Stimulated activated CD4-positive, alpha-beta T cell treated with anti-CD3 and anti-CD28 coated beads, Interleukin-1b, Interleukin-23, amount 100 ng/mL, for 48 hours (primary cell): ENCODE measurements at places on chromosomes 7 and 10.

DNA sequence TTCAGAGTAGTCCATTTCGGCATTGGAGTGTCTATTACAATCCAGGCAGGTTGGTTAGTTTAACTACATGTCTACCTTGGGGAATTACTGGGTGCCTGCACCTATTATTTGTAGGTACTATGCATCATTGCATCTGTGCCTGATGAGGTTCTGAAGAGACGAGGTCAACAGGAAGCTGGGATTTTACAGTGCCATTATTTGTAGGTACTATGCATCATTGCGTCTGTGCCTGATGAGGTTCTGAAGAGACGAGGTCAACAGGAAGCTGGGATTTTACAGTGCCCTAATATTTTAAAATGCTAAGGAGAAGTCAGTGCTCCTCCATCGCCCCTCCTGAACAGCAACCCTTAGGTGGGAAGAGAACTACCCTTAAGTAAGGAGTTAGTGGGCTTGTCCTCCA is 41.7 kb downstream of the NPY start:
- no peak for DNase-seq

DNA sequence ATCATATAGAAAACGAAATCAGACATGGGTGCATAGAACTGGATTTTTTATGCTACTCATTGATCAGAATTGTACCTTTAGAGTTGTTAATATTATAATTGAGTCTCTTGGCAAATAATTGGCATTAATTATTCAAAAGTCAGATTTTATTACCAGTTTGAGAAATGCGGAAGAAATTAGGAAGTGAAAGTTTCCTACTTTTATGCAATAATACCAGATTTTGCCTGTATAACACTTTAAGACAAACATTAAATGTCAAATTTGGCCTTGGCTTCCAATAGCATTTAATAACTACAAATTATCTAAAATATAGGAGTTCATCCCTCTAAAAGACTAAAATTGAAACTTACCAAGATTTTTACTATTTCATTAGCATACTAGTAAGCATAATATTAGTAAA is 6.8 kb upstream of the TFEC start:
- no peak for DNase-seq

GRCh38 chr10:71752391-71753090 is 20.8 kb downstream of the VSIR start:
- no peak for DNase-seq

DNA sequence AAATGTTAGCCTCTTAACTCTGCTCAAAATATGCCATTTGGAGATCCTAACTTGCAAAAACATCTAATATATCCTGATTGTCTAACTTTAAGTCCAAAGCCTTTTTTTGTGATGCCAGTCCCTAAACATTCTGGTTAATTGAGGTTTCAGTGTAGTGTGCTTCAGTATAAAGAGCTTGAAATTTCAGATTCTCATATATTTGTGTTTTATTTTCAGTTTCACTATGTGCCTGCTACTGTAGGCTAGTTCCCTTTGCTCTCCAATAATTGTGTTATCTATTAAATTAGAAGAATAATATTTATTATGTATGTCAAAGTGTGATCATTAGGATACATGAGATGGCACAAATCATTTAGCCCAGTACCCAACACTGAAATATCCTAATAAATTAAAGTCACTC is 1361.2 kb downstream of the XPNPEP1 start:
- DNase-seq: no peak

DNA sequence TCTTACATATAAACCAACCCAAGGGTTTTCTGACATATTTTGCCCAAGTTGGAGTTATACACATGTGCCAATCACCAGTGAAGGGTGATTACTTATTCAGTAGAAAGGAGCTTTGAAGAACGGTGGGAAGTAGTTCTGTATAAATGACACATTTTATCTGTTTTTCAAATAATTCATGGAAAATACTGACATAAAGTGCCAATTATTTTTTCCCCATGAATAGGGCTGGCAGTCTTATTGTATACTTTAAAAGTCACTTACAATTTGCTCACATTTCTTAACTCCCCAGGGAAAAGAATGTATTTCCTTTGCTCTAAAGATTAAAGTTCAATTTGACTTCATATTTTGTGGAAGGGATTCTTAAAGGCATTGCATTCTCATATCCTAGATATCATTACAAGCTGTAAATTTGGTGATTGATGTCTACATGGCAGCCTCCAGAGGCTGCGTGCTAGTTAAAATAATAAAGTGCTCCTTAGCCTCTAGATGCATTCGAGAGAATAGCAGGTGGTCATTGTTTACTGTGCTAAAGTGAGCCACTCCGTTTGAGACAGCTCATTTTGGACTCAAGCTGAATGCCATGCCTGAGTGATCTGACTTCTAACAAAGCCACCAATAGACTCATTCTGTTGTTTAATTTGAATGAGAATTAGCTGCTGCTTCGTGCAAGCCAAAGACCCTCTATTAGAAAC is 148.8 kb upstream of the NRP1 start:
- no peak for DNase-seq

- no peak for DNase-seq
Measured at GRCh38 chr10:70849582-70850016, 33.9 kb downstream of the SGPL1 start.

DNA sequence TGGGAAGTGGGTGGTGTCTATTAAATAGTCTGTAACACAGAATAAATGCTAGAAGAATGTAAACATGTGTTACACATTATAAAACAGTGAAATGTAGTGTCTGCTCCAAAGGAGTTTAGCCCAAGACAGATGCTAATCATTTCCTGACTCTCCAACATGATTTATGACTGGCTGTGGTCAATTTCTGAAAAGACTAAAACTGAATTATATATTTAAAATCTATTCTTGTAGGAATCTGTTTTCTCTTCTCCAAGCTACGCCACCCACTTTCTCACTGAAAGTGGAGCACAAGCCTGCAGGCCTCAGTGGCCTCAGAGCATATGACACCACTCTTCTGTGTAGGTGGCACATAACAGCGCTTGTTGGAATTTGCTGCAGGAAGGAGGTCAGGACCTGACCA is 44.4 kb downstream of the CTTNBP2 start:
- no peak for DNase-seq

DNA sequence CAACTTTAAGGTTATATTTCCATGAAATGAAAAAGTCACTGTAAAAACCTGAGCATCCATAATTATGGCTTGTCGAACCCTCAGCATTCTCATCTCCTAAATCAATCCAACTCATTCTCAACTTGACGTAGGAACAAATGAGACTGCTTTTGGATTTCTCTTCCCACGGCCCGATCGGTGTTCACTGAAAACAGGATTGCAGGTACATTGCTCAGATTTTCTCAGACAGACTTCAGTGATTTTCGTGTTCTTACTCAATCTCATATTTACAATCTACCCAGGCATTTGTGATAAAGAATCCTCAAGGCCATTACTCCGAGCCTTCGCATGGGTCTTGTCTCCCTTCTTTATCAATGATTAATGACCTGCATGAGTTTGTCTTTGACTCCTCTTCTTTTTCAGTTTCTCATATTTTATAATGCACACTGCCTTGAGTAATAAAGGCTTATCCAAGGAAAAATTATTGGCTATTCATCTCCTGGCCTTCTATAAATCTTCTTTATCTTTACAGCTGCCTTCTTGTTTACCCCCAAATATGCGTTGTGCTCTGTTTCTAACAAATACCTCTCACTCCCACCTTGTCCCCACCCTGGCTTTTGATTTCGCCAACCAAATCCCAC is 90.4 kb upstream of the MYO3A start:
- DNase-seq: no peak

DNA sequence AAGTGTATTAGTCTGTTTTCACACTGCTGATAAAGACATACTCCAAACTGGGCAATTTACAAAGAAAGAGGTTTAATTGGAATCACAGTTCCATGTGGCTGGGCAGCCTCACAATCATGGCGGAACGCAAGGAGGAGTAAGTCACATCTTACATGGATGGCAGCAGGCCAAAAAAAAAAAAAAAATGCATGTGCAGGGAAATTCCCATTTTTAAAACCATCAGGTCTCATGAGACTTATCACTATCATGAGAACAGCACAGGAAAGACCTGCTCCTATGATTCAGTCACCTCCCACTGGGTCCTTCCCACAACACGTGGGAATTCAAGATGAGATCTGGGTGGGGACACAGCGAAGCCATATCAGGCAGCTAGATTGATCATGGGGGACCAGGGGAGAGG is 136.8 kb downstream of the EXOC4 start:
- DNase-seq: no peak

DNA sequence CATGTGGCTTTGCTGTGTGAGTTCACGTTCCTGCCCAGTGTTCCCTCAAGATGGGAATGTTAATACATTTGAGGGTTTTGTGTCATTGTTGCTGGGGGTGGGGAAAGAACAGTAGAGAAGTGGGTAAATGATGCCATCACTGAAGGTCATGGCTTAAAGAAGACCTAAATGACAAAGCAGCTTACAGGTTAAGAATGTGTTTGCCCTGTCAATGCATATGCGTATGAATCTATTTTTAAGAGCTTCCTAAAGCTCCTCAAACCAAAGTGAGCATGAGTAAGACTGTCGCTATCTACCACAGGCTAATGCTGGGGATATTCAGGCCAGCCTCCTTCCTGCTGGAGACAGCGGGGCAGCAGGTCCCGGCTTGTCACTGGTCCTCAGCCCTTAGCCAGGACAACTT is 162.9 kb downstream of the CREB5 start:
- no peak for DNase-seq

DNA sequence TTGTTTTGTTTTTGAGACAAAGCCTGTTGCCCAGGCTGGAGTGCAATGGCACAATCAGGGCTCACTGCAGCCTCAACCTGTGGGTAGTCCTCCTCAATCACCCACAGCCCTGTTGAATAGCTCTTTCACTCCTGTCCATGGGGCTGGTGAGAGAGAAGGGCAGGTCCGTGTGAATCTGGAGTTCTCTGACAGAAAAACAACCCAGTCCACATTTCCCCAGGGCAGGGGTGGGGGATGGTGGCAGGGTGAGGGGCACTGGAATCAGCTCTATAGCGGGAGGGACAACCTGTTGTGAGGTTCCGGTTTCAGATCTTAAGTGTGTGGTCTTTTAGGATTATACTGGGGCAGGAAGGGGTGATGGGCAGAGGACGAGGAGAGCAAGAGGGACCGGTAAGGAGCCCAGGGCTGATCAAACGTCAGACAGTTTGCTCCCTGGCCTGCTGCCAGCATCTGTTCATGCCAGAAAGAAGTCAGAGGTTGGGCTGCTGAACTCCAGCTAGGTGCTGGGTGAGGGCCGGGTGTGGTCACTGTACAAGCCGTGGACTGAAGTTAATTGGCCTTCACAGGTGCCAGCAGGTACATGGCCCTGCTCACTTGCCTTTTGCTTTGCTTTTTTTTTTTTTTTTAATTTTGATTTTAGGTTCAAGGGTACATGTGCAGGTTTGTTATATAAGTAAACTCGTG is 33.2 kb upstream of the MKRN1 start:
- DNase-seq: no peak

DNA sequence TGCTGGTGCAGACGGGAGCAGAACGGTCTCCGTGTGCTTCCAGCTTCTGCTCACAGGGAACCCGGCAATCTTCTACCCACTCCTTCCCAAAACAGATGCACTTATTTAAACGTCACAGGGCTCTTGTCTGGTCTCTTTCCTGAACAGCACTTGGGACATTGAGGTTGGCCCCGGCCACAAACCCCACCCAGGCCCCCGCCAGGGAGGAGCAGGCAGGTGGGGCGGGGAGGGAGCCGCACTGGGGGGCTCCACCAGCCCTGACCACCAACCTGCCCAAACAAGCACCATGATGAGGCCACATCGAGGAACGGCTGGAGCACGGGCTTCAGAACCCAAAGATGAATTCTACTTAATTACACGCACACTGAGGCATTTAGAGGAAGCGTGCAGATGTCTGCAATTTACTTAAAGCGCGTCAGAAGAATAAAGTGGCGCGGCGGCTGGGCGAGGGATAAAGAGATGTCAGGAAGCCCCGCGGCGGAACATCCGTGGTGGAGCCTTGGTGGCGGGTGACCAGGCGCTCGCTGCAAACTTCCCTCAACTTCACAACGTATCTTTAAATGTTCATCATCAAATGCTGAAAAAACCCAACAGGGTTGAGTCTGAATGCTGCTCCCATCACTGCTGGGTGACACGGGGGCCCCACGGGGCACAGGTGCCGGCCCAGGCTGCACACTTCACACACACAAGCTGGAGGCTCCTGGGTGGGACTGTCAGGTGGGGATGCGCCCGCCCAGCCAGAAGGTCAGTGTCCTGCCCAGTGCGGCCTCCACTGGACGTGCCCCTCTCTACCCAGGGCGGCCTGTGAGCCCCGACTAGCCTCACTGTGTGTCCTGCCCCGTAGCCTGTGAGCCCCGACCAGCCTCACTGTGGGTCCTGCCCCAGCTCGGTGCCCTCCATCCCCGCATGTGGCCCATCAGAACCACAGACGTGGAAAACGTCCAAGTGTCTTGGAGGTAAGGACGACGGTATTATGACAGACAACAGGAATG is 279.2 kb downstream of the MAD1L1 start:
- no peak for DNase-seq

DNA sequence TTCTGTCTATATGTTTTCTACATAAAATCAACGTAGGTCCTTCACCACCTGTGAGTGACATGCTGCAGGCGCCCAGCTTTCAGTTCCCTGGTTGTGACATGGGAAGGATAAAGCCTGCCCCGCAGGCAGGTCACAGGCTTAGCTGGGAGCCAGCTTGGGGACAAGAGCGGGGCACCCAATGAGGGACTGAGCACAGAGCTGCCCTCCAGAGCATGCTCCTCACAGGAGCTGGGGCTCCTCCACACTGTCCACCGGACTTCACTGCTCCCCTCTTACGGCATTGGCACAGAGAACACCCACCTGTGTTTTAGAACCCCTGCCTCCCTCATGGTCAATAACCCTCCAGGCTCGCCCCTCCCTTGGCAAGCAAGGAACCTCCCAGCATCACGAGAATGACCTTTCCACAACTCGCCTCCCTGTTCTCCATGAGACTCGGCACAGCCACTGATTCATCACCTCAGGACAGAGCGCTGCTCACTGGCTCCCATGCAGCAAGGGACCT is 187.1 kb downstream of the TNS3 start:
- DNase-seq: no peak

GRCh38 chr7:45564886-45565455 is 9.2 kb upstream of the ADCY1 start:
- DNase-seq: no peak

GRCh38 chr10:131876508-131876907 is 24.3 kb upstream of the PPP2R2D start:
- DNase-seq: no peak
